ENCODE measurements at places on chromosomes 4 and X. TPM values are rescaled to one million over a fixed set of nuclear protein-coding genes. Genes with fewer than 3 reads are reported as not detected.
A peak's percentile ranks its signal among the peaks of the same experiment; 100 is the strongest.

GRCh38 chr4:48103483-48104139 lies 30.4 kb downstream of the TXK start:
- DNase-seq = no peak

NPY1R gene
- total RNA-seq = not detected

DNA sequence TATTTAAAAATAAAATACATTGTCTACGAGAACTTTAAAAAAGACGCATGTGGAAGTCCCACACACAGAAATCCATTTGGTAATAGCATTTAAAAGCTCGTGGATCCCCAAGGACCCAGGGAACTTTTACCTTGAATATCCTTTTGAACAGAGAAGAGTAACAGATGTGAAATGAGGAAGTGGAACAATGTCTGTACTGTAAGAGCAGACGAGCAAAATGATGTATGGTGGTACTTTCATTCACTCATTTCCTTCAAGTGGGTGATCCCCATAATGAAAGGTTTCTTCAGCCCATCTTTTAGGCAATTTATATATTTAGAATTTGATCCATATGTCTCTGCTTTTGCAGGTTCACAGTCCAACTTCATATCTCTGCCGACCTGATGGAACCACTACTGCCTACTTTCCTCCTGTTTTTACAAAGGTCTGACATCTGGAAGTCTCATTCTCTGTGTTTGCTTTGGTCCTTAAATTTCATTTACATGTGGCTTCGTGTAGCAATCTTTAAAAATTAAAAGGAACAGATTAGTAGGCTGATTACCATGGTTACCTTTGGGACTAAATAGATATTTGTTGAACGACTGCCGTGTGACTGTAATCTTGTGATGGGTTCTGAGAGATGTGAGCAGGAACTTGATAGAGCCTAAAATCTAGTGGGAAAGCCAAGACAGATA lies 188.4 kb downstream of the PALLD start:
- DNase-seq = no peak

- DNase-seq = no peak
Measured at GRCh38 chrX:134513091-134513490, 53.1 kb downstream of the HPRT1 start.

GRCh38 chr4:101356928-101357327 lies 9.6 kb upstream of the PPP3CA start:
- no peak for DNase-seq

DNA sequence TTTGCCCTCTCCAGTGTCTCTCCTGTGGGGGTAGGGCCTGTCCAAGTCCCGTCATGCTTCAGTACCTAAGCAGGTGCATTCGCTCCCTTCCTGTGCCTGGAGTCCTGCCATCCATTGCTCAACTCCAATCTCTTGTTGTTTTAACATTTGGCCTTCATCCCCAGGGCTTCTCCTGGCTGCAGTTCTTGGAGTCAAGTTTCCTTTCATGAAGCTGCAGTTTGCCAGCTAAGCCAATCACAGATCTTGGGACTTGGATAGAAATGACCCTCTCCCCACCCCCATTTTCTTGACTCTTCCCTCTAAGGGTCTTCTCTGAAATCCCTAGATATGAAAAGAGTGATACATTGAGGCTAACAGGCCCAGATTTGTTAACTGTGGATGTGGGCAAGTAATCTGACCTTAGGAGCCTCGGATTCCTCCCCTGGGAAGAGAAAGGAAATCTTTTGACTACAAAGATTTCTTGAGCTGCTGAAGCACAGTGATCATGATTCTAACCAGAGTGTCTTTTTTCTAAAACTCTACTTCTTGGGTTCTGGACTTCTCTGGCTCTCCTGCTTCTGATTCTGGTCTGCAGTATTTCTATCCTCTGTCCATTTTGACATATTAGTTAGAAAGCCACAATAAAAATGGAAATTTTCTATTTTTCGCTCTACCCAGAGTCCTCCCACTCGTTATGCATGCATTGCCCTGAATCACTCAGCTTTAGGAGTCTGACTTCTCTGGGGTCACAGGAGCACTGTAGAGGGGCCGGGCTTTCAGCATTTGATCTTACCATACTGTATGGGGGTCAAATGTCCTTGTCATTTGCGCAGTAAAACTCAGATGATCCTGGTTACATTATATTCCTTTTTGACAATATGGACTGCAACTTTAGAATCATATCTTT lies 61.0 kb downstream of the CHRNA9 start:
- no peak for DNase-seq

- DNase-seq = no peak
Measured at GRCh38 chrX:155988859-155989258, 8.6 kb upstream of the IL9R start.

USP17L29 gene
- total RNA-seq = not detected

DNA sequence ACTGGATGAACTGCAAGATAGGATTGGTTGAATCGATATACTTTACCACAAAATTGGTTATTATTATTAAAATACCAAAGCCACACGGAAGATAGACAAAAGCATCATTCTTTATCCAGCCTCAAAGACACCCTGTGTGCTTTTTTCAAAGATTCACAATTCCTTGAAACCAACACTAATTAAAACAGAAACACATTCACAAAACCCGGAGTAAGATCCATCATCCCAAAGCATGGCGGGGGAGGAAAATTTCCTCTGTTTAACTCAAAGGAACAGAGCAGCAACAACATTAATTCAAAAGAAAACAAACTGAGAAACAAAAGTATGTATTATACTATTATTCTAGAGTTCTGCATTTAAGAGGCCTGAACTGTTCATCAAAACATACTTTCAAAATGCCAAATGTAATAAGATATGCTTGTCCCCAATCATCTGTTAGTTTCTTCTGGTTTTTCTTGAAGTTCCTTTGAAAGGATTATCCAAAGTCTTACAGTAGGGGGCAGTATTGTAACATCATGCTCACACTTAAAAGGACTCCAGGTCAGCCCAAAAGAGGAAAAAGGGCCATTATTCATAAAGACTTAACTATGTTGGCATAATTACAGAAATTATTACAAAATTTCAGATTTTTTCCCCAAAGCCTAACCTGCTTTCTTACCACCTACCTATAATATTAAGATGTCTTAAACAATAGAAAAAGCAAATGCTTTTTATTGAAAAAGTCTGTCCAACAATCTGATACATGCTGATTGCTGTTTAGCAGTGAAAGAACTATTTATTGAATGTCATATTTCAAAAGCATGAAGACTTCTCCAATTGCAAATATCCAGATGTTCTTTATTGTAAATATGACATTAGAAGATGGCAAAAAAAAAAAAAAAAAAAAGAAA lies 168.7 kb downstream of the SCFD2 start:
- DNase-seq = peak; percentile 50

GRCh38 chr4:40194602-40195161 lies 2.1 kb upstream of the RHOH start:
- DNase-seq = peak; percentile 73

ACOT9 gene
- total RNA-seq = 21.2 TPM

NKX3-2 gene
- not detected for total RNA-seq

- no peak for DNase-seq
Measured at GRCh38 chrX:133869270-133869669, 116.1 kb downstream of the GPC3 start.

Measured in CD4-positive, alpha-beta memory T cell (primary cell).